CD4-positive, alpha-beta T cell treated with Interleukin-15 for 1 hour (primary cell): ENCODE measurements at places on chromosomes 5 and 9.

DNA sequence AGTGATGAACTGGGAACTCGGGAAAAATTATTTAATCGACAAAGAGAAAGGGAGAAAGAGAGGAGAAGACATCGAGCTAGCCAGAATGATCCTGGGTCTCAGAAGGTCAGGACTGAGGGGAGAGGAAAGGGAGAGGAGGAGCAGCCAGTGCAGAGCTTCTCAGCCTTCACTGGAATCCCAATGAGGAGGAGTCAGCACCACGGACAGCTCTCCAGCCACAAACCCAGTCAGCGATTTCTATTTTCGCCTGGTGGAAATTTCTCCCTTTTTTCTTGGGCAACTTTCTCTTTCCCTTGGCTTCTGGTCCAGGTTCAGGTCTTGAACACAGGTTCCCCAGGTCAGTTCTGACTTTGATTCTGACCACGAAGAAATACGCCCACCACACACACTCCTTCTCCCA is 1.6 kb upstream of the BRINP1 start:
- no peak for DNase-seq

DNA sequence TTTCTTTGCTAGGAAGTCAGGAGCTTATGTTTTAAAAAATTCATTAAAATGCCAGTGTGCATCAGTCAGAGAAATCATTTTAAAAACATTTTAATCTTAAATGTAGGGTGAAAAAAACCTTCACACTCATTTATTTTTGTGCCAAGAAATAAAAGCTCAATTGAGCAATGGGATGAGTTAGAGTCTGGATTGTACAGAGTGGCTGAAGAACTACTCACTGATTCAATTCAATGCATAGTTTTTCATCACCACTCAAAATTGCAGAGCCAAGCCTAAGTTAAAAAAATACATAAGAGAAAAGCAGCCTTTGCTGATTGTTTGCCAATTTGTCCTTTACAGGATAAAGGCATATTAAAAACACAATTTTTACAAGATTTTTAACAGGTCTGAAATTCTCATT is 168.2 kb upstream of the DMRTA1 start:
- no peak for DNase-seq

DNA sequence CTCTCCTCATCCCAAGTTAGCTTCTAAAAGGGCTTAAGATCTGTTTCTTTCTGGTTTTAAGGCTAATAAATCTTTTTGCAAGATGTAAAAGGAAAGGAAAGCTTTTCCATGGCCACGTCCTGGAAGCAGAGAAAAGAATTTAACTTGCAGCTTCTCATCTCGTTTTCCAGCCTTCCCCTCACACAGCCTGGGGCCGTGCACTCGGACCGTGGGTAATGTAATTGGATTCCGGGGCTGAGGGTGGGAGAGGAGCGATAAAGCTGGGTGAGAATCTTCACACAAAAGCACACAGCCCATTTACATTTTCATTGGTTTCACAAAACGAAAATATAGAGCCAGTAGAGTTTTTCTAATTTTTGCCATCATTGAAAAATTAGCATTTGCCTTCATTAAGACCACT is 91.2 kb downstream of the IRX2 start:
- DNase-seq, result no peak

DNA sequence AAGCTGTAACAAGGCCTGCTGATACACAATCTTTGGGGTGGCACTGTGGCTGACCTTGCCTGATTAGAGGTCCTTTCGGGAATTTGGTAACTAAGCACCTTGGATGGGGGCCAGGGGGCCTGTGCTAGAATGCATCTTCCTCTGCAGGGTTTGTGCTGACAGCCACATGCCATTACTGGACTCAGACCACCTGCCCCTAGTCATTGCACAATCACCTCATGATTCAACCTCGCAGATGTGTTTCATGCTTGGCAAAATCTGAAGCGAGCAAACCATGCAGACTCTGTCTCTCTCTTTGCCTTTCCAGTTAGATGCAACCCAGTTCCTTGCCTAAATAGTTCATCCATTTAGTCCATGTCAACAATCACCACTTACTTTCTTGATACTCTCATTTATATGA is 96.5 kb upstream of the ERCC6L2 start:
- no peak for DNase-seq

- DNase-seq, result no peak
These were observed 67.8 kb downstream of the RALGPS1 start for GRCh38 chr9:126982215-126983002.

GRCh38 chr5:158967541-158967940 is 132.2 kb downstream of the EBF1 start:
- no peak for DNase-seq

- no peak for DNase-seq
These were observed 39.1 kb upstream of the NOTCH1 start for GRCh38 chr9:136584934-136585333.

DNA sequence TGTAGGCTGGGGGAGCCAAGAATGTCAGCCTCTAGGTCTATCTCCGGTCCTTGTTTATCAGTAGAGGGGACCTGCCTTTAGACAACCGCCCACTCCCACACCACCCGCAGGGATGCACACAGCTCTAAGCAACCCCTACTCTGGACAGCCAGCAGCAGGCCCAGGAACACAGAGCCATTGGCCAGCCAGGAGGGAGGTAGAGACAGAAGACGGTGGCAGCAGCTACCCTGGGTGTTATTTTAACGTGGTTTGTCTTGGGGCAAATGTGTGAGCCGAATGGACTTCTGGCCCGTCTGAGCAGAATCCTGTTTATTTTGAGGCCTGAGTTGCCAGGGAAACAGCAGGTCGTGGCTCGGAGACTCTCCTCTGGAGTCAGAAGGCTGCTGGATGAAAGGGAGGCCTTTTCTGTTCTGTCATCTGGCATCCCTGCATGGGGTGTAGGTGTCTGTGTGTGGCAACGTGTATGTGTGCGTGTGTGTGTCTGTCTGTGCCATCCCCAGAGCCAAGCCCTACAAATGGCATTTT is 382 bp upstream of the FGF1 start:
- no peak for DNase-seq

GRCh38 chr9:106092083-106092482 is 397.7 kb downstream of the TMEM38B start:
- DNase-seq, result no peak

GRCh38 chr5:36637516-36637915 is 31.1 kb downstream of the SLC1A3 start:
- DNase-seq, result no peak

DNA sequence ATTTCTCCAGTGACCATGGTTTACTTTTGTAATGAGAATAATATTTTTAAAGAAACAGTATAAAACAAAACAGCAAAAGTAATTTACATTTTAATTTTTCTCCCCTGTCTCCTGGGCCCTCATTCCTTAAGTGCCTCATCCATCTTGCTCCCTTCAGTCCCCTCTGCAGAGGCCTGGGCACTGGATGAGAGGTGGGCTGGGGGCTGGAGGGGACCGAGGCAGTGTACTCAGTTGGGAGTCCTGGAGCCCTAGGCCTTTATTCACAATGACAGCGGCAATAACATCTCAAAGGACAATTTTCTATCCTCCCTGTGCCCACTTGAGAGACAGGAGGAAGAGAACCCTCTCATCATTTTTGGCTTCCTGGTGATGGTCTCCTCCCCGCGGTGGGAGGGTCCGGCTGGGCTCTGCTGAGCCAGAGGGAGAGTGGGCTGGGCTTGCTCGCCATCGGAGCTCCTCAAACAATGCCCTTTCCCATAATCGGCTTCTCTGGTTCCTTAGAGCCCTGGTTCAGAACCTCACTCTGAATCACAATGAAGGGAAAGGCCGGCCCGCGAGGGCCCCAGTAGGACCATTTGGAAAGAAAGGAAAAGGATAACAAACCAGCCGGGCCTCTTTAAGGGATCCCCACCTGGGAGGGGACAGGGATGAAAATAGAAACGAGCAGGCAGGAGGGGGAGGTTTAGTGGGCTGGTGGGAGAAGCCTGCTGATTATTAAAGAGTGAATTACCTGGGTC is 9.7 kb upstream of the SMIM32 start:
- DNase-seq, result no peak

- DNase-seq, result no peak
These were observed 23.5 kb upstream of the SUSD1 start for GRCh38 chr9:112198646-112199045.

DNA sequence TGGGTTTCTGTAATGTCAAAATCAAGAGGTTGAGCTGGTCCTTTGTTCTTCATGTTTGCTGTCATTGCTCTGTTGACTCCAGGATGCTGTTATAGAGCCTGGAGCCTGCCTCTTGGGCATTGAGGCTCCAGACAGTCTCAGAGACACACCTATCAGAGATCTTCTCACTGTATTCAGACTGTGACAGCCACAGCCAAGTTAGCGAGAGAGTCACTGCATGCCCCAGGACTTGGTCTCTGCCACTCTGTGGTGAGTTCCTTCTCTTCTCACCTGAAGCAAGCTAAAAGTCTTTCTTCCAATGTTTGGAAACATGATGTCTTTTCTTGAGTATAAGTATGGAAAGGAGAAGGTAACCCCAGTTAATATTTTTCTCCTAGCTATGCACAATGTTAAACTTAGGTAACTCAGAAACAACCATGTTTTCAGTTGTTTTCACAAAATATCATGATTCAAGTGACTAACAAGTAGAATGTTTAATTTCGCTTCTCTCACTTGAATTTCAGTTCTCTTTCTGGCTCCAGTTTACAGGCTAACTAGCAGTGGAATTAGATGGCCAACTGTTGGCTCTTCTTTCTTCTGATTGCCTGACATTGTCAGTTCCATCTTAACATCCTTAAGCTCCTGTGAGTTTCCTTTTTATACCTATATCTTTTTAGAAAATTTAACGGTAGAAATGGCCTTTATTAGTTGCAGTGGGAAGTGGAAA is 20.6 kb upstream of the ZFYVE16 start:
- DNase-seq, result no peak

DNA sequence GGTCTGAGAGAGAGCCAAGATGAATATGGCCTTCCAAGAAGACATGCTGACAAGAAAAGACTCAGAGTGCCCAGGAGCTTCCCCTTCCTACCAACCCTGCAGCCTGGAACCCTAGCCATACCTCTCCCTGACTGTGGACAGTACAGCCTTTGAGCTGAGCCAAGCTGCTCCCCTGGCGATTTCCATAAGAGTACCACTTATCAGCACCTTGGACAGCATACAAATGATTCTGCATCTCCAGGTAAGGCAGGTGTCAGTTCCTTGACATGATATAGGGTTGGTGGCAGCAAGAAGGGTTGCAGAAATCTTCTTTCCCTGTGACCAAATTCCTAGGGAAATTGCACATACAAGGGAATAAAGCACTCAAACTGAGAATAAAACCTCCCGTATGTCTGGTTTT is 58.3 kb downstream of the MFAP3 start:
- no peak for DNase-seq

DNA sequence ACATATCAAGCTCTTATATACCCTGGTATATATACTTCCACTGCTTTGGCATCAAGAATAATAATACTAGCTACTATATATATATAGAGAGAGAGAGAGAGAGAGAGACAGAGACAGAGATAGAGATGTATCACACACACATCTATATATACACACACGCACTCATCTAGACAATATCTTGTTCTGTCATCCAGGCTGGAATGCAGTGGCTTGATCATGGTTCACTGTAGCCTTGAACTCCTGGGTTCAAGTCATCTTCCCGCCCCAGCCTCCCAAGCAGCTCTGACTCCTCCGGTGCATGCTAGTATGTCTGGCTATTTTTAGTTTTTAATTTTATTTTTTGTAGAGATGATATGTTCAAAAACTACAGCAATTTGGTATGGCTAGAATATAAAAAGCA is 22.5 kb downstream of the ANKHD1 start:
- no peak for DNase-seq

DNA sequence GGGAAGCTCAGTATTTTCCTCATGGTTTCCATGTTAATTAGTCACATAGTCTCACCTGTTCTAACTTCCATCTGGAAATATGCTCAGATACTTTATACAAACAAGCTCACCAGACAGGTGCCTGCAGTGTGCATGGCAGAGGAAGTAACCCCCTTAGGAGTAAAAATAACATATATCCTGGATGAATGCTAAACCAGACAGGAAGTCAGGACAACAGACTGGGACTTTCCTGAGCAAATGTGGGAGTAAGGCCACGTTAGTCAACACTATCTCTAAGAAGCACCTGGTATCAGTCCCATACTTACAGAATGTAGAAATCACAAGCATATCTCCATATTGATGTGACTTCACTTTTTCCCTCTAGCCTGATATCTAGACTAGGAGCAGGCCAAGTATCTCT is 128.4 kb downstream of the SEC61B start:
- DNase-seq, result no peak

GRCh38 chr9:77679088-77679487 is 31.0 kb upstream of the GNA14 start:
- no peak for DNase-seq
